ENCODE measurements at places on chromosomes 3 and 15.

DNA sequence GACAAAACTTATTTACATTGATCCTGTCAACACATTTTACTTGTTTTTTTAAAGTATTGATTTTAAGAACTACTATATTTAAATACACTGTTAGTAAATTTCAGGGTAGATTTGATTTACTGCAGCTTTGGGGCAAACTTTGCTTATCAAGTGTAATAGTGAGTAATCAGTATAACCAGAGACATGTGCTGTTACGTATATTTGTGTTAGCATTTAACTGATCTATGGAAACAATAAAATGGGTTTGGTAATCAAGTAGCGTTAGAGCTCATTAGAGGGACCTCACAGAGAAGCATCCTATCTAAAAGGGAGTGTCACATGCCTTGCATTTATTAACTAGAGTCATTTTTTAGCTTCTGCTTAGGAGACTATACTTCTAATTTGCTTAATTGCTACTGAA, 131.5 kb upstream of the ALCAM start:
- no peak for DNase-seq

DNA sequence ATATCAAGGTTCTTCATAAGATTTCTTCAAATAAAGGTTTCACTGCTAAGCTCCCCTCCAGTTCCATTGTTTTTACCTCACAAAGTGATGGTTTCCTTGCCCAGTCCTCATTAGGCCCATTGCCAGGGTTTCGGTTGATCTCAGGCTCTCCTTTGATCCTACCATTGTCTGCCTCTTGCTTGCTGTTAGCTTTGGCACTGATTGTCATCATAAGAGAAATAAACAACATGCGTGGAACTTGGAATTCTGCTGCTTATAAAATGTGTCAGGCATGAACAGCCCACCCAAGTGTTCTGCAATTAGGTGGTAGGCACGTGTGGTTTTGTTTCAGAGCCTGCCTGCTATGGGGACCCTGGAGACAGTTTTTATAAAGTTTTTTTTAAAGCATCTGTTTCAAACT, 107.6 kb upstream of the BFSP2 start:
- DNase-seq: no peak

- no peak for DNase-seq
These were observed 120.5 kb downstream of the BBX start for GRCh38 chr3:107643038-107643883.

DNA sequence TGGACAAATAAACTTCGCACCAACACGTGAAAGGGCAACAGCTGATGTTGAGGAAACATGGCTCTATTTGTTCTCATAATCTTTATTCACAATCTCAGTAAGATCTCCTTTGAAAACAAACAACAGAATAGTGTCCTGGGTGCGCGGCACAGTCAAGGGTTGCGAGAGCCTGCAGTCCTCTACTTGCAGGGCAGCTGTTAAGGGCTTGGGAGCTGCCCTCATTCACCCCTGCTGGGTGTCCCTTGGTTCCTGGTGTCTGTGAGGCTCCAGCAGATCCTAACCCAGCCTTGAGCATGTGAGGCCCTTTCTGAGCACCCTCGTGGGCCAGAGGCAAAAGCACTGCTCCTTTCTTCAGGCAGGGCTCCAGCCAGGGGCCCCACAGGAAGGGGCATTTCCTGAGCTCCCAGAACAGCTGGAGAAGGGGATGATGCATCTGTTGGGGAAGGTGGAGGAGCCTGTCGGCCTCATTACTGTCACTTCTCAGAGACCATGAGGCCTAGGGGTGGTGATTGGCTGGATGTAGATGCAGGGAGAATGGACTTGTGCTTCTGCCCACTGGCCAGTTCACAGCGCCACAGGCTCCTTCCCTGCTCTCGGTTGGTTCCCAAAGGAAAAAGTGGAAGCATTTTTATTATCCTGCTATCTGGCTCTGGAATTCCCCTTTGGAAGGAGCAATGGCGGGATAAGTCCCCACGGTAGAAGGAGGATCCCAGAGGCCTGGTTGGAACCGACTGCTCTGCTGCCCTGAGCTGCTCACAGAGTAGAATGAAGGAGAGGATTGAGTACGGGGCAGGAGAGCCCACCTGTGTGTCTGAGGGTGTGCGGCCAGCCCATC, 51.9 kb upstream of the KLF13 start:
- no peak for DNase-seq

- DNase-seq: no peak
These were observed 26.3 kb upstream of the MTHFS start for GRCh38 chr15:79923079-79923514.

DNA sequence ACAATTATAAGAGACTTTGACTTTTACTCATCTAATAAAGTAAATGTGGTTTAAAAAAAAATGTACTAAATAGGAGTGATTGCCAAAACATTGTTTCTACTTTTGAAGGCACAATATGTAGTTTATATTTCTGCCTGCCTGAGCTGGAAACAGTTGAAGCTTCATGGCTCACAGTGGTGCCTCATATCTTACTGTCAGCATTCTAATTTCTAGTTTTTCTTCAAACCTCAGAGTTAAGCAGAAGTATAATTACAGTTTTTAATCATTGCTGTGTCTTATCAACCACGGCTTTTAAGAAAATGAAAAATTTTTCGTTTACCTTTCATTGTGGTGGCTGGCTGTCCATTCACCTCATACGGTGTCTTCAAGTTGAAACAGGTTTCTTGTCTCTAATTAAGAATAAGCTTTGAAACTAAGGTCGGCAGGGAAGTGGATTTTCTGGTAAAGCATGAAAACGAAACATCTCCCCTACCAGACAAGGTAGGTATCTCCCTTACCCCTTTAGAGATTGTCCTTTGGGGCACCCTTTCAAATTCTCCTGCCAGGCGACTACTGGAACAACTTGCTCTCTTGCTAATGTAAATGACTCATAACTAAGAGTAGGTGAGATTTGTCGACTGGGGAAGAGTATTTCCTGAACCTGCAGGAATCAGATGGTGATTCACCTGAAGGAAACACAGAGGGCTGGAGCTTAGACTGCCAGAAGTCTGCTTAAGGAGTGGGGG, at the start of gene GPR87:
Gene GPR87 (minus strand): TSS at position 554 of the 725 bp plus-strand sequence. CDS start 16,720 bp downstream, outside the sequence.
- DNase-seq: peak; percentile 15

GRCh38 chr3:22208844-22209243, 457.8 kb upstream of the ZNF385D start:
- DNase-seq: no peak

DNA sequence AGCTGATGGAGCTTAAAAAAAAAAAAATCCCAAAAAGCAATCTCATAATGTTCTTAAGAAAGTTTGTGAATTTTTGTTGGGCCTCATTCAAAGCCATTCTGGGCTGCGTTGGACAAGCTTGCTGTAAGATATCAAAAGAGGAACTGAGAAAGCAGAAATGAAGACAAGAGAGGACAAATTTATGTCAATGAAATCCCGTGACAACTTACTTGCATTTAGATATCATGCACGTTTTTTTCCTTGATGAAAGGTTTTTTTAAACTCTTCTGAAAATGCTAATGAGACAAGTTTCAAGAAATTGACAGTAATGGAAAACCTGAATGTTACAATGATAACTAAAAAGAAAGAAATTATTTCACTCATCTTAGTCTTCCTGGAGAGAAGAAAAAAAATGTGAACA, 662.9 kb downstream of the SQOR start:
- DNase-seq: no peak

DNA sequence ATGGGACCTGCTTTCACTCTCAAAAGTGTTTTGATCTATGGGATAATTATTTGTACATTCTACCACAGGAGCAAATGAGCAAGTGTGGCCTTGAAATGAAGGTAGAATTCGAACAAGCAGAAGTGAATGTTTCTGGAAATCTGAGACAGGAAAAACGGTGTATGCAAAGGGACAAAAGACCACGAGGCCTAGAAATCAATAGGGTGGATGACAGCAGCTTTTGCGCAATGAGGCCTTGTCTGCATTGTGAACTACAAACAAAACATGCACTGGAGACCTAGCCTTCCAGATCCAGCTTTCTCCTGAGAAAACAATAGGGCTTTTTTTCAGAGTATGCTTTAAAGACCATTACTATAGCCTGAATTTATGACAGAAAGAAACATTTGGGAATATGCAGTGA, 1137.0 kb downstream of the ROBO2 start:
- DNase-seq: no peak

GRCh38 chr15:40044717-40045571, 6.0 kb upstream of the SRP14 start:
- peak; percentile 88 for DNase-seq

DNA sequence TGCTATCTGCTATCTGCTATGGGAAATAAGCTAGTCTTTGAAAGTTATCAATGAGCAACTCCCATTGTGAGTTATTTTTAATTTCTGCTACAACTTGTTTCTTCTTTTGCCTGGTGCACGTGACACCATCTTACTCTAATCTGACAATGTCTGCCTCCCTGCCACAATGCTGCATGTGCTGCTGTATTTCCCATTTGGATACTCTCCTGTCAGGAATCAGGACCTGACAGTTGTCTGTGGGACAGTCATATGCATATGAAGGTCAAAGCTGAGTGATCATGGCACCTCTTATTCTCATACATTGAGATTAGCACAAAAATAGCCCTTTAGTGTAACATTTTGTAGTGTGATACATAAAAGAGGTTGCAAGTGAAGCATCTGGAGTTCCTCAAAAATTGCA, 45.8 kb downstream of the HMG20A start:
- no peak for DNase-seq

- DNase-seq: no peak
These were observed 155.2 kb downstream of the FAM43A start for GRCh38 chr3:194840661-194841514.

GRCh38 chr15:64930778-64931371, 19.2 kb downstream of the ANKDD1A start:
- no peak for DNase-seq

GRCh38 chr3:105555206-105555605, 188.5 kb downstream of the ALCAM start:
- DNase-seq: no peak

- no peak for DNase-seq
These were observed 214.7 kb upstream of the NECTIN3 start for GRCh38 chr3:110856916-110857315.

- peak; percentile 77 for DNase-seq
These were observed 1.6 kb upstream of the SIN3A start for GRCh38 chr15:75452865-75453702.

- DNase-seq: no peak
These were observed 79.2 kb downstream of the TMEM108 start for GRCh38 chr3:133117342-133117741.

GRCh38 chr15:82835391-82835917, 26.0 kb downstream of the WHAMM start:
- DNase-seq: no peak

- no peak for DNase-seq
These were observed 500.6 kb upstream of the GOLIM4 start for GRCh38 chr3:168596175-168596823.

Measured in eye (tissue), 1 donor.